ENCODE measurements at places on chromosomes 3 and 15.

DNA sequence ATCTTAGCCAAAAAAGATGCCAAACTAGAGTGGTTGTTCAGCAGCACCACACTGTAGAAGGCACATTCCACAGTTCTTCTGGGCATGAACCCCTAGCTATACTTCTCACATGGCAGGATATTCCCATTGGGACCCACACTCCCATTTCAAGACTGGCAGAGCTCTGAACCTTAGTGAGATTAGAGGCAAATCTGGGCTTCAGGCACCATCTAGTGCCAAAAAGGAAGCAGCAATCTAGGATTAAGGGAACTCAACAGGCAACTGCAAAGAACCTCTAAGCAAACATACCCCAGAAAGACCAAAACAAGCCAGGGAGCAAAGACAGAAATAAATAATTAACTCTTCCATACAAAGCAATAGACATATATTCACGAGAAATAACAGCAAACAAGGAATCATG is 66.2 kb downstream of the TAFA4 start:
- DNase-seq = no peak

DNA sequence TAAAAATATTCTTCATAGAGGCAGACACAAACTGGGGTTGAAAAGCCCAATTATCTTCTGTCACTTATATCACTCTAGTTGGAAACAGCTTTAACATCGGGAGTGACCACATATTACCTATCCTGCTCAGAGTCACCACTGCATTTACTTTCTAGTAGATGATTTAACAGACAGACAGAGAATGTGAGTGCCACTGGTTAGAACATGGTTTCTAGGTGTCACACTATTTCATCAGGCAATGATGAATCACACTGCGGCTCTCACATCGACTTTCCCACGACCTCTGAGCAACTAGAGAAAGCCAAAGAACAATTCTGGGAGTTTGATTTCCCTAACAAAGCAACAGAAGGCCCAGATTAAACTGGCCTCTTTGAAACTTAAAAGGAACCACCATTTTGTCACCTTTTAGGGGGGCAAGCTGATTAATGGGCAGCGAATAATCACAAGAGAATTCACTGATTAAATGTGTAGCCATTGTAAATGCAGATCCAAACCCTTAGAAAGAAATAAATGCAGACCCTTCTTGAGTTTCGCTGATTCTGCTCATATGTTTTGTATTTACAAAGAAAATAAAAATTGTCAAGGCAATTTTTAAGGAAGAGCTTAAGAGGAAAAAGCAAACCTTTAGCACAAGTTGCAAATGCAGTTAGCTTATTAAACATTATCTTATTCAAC is 112.6 kb upstream of the KBTBD8 start:
- no peak for DNase-seq

DNA sequence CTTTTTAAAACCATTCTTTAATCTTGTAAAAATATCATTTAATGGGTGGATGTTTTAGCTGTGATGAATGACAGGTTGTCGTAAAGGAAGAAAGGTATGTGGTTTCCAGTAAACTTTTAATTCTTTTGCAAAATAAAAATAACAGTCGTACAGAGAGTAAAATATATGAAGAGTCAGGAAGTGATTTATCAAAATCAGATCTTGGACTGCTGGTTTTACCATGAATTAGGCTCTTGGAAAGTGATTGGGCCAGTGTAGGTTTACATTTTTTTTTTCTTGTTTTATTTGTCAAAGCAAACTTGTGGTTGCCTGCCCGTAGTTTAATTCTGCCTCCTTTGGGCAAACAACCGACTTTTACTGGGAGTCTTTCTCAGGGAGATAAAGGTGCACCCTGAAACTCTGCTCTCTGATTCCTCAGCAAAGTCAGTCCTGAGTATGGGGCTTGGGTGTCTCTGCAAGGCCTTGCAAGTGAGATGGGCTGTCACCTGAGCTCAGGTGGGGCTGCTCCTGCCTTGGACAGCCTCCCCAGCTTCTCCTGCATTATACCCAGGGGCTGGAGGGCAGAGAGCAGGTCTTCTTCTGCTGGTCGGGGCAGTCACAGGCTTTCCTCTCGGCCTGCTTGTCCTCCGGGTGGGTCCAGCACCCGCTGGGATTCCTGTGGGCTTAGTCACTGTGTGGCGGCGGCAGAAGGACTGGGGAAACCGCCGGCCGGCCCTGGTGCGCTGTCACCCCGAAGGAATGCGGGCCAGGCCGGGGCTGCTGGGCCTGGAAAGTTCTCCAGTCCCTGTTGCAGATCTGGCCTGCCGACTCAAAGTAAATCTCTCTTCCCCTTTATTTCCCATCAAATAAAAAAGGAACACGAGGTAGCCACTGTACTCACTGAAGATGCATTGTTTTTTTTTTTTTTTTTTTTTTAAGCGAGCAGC is 79.0 kb downstream of the IGF1R start:
- no peak for DNase-seq

GRCh38 chr3:140924097-140924873 is 17.4 kb upstream of the SLC25A36 start:
- DNase-seq = no peak

GRCh38 chr3:71177375-71177774 is 406.2 kb downstream of the FOXP1 start:
- DNase-seq = no peak

DNA sequence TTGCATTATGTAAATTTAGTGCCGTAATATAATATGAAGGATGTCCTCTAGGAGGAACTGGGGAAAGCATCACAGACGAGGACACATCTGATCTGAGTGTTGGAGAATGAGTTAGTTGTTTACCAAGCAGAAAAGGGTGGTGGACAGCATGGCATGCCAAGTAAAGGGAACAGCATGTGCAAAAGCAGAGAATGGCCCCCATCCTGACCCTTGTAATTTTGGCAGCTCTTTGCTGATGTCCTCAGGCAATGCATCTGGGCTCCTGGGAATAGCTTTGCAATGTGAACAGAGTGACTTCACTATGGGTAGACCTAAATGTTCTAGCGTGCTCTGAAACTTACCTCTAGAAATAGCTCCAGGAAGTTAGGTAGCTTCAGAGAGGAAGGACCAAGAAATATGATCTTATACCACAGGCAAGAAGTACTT is 263.3 kb downstream of the LPP start:
- DNase-seq = no peak

DNA sequence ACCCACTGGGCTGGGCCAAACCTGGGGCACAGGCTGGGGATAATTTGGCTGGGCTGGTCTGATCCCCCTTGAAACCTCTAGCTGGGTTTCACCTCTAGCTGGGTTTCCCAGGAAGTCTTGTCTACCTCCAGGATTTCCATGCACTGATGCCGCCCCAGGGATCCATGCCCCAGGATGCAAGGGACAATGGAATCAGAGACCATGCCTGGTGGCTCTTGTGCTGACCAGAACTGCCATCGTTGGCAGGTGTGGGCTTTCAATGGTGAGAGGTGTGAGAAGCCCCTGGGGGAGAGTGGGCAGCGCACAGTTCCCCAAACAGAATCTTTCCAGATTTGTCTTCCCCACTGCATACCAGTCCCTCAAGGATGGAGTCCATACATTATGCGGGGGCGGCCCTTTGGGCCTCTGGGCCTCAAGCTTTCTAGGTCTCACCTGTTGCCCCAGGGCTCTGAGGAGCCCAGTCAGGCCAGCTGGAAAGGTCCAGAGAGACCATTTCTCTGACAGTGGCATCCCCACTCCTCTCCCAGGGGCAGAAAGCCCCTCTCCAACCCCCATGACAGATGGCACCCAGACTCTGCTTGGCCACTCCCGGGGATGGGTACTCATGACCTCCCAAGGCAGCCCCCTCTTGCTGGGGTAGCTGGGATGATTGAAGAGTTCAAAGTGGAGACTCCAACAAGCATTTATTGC is 35.4 kb downstream of the EPHB3 start:
- no peak for DNase-seq

- no peak for DNase-seq
Observed at GRCh38 chr3:67357610-67358458, 296.6 kb downstream of the SUCLG2 start.

GRCh38 chr3:44439499-44440295 is 37.8 kb downstream of the ZNF445 start:
- no peak for DNase-seq

DNA sequence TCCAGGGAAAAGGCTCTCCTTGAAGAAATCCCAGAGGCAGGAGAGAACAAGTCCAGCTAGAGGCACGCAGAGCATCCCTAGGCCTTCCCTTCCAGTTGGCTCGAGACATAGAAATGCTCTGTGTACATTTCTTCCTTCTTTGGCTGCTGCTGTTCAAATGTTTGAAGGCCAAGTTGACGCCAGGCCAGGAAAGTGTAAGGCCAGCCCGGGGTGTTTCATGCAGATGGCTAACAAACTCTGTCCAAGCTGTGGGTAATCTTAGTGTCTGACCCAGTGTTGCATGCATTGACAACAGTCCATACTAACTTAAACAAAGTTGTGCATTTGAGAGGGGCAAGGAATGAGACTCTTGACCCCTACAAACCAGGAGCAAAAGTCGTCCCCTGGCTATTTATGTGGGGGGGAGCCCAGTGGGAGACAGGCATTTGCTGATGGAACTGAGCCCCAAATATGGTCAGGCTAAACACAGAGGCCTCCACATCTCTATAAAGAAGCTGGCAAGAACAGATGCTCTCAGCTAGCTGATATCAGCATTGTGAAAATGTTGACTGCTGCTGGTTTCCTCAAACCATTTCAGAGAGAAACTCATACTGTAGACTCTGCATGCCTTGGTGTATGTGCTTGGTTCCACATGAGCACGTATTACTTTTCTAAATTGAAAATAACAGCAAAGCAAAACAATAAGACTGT is 139.5 kb downstream of the ADAMTS9 start:
- no peak for DNase-seq

DNA sequence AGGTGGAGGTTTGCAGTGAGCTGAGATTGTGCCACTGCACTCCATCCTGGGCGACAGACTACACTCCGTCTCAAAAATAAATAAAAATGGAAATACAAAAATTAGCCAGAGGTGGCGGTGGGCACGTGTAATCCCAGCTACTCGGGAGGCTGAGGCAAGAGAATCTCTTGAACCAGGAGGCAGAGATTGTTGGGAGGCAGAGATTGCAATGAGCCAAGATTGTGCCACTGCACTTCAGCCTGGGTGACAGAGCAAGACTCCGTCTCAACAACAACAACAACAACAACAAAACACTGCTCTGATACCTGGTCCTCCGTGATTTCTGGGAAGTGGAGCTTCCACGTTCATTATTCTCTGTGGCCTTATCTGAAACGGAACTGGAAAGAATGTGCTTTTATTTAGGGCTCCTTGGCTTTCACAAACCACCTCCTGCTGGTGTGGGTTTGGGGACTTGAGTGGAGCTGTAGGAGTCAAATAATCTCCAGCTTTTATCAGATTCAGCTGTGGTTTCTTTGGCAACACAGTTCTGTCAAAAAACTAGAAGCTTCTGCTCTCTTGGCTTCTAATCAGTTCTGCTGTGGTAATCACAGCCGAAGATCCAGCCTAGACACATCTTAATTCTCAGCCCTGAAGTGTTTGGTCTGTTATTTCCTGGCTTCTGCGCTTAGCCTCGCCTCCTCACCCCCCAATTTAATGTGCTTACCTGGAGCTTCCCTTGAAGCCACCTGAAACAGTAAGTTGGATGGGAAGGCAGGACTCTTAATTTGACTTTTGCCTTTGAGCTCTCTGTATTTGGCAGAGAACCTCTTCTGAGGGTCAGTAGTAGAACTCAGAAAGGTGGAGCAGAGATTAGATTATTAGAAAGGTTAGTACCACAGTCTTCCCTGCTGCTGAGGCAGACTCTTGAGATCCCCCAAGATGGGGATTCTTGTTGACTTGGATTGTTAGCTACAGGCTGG is 21.4 kb downstream of the IRAK2 start:
- no peak for DNase-seq

DNA sequence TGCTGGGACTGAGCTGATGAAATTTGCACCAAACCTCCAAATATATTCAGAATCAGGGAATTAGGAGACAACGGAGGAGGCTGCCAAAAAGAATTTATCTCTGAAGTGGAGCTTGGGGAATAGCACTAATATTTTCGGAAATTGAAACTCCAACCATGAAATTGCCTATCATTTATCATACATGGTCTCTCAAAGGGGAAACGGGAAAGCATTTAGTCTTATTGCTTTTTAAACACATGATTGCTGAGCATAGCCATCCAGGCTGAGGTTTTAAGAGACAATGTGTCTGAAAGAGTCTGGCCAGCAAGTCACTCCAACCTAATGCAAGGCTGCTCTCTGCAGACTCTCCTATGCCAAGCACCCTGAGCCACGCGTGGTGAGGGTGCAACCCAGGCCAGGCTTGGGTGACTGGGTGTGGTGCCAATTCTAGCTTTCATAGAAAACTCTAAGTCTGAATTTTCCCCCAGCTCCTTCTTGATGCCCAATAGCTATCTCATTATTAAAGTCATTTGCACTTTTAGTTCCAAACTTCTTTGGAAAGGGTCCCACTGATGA is 200.2 kb downstream of the RPLP1 start:
- no peak for DNase-seq

GRCh38 chr3:140664111-140664510 is 13.8 kb upstream of the TRIM42 start:
- DNase-seq = no peak

DNA sequence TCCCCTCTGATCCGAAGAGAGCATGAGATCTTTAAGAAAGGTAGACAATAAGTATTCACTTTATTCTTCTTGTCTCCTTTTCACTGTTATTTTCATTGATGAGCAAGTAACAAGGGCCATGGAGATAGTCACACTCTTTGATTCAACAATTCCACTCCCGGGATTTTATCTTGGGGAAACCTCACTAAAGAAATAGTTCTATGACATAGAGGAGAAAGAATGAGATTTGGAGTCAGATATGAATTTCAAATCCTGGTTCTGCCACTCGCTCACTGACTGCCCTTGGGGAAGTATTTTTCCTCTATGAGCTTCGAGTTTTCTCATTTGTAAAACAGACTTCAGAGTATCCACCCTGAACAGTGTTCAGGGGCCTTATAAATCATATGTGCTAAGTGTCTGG is 514.6 kb downstream of the NLGN1 start:
- DNase-seq = no peak

- no peak for DNase-seq
Observed at GRCh38 chr3:6739288-6739687, 121.6 kb upstream of the GRM7 start.

DNA sequence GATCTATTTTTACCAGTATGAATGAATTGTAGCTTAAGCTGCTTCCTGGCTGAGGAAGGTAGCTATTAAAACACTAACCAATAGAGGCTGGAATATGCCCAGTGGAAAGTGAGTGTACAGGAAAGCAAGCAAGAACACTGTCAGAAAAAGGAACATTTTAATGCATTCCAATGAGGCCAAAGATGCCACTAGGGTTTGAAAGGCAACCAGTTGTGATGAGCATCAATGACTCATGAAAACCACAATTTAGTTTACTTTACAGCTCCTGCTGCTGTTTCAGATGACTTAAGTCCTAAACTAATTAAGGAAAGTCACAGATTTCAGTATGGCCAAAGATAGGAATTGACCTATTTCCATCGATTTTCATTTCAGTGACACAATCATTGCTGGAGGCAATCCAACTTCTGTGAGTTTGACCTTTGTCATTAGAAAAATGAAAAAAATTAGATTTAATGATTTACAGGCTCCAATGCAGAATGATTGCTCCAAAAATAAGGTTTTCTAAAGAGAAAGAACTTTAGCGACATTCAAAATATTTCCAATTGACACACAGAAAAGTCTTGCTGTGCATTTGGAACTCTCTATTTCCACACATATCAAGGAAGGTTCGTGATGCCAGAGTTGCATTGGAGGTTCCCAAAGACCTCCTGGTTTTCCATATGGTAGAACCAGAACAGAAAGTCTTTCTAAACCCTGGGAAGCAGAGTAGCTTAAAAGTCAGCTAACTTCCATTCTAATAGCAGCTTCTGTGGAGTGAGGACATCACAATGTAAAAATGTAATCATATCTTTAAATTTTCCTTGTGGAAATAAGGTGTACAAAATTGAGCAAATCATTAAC is 103.0 kb downstream of the SUCNR1 start:
- no peak for DNase-seq

GRCh38 chr15:40358471-40359353 is 693 bp downstream of the DISP2 start:
- no peak for DNase-seq

All from activated CD4-positive, CD25-positive, alpha-beta regulatory T cell (primary cell).